ENCODE measurements at places on chromosomes 13 and 19.

GRCh38 chr13:33727297-33728083 is 90.5 kb upstream of the RFC3 start:
- no peak for DNase-seq

DNA sequence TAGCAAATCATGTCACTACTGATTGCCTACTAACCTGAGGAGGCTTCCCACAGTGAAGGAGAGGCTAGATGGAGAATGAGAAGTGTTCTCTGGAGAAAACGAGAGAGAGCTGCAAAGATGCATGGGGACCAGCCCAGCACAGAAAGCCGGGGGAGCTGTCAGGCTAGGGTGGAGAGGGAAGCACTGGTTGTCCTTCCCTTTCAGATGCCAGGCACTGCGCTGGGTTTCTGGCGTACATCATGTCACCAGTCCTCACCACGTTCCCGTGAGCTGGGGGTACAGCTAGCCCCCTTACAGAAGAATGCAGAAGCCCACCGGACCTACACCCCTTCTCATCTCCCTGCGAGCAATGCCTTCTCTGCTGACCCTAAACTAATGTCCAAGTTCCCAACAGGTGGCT is 86.0 kb downstream of the STK24 start:
- no peak for DNase-seq

DNA sequence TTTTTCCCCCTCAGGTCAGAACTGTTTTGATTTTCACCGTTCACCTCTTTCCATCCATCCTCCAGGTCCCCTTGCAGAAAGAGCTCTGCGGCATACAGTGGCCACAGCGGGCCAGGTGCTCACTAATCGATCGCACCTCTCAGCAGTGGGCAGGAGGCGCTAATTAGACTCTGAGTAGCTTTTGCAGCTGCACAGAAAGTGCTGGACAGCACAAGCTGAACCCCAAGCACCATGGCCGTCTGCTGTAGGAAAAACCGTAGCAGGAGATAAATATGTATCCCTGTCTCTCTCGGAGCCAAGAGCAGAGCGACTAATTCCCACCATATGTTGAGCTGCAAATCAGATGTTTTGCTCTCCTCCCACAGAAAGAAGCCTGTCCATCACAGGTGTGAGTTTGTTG is 54.4 kb downstream of the PEX11G start:
- DNase-seq, result no peak

GRCh38 chr13:100913143-100913542 is 238.5 kb upstream of the TMTC4 start:
- DNase-seq, result no peak

DNA sequence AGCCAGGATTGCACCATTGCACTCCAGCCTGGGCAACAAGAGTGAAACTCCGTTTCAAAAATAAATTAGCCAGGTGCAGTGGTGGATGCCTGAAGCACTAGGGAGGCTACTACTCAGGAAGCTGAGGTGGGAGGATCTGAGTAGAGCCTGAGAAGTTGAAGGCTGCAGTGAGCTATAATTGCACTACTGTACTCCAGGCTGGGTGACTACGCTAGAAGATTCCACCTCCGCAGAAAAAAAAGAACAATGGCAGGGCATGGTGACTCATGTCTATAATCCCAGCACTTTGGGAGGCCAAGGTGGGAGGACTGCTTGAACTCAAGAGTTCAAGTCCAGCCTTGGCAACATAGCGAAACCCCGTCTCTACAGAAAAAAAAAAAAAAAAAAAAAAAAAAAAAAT is 20.5 kb downstream of the HAUS8 start:
- no peak for DNase-seq

- DNase-seq, result peak; percentile 74
Measured at GRCh38 chr19:13060233-13060963, 42.3 kb downstream of the LYL1 start.

GRCh38 chr19:13234518-13234917 is 84.3 kb downstream of the IER2 start:
- peak; percentile 52 for DNase-seq

DNA sequence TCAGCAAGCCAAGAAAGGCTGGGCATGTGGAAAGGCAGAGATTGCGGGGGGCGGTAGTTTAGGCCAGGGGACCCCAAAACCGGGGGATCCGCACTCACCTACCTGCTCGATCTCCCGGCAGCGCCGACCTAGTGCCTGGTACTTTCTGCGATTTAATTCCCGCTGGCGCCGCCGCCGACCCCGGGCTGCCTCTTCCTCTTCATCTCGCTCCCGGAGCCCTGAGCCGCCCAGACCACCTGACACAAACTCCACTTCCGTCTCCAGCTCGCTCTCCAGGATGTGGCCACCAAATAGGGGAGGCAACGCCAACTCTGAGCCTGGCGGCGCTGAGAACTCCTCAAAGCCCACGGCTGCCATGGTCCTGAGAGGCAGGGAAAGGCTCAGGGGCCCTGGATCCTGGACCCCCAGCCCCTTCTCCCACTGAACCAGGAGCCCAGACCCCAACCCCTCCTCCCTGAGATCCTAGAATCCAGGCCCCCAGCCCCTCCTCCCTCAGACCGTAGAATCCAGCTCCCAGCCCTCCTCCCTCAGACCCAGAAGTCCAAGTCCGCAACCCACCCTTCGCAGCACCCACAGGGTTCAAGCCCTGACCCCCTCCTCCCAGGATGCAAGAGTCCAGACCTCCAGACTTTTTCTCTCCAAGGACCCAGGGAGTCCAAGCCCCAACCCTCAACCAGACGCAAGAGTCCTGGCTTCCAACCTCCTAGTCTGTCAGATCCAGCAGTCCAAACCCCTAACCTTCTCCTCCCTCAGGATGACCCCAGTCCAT is 933 bp downstream of the TFPT start:
- DNase-seq, result no peak

DNA sequence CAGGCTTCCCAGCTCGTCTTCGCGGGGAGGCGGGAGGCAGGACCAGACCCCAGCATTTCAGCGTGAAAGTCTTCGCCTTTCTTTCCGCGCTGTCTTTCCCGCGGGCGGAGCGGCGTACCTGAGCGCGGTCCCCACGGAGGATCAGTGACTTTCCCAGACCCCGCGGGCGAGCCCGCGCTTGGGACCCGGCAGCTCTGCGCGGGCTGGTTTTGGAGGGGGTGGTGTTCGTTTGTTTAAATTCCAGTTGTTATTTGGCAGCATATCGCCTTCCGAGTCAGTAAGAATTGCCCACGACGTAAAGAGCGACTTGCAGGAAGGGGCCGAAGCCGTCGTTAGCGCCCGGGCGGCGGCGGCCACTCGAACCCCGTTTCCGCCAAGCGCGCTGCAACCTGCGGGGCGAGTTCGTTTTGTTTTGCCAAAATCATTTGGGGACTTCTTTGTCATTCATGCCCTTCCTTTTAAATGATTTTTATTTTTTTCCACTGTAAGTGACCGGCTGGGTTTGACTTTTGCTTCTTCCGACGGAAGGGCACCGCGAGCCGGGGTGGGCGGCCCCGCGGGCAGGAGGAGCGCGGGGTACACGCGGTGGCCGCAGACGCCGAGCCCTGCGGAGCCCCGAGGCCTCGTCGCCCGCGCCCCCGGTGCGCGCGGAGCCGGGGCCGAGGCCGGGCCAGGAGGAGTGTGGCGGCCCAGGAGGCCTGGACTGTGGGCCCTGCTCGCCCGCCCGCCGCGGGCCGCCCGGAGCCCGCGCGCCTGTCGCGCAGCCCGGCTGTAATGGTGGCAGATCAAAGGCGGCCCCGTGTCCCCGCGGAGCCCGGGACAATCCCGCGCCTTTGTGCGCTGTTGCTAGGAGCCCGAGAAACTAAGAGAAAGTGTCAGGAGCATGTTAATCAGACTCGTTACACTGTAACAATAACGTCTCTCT is 75.9 kb downstream of the ZIC5 start:
- no peak for DNase-seq

DNA sequence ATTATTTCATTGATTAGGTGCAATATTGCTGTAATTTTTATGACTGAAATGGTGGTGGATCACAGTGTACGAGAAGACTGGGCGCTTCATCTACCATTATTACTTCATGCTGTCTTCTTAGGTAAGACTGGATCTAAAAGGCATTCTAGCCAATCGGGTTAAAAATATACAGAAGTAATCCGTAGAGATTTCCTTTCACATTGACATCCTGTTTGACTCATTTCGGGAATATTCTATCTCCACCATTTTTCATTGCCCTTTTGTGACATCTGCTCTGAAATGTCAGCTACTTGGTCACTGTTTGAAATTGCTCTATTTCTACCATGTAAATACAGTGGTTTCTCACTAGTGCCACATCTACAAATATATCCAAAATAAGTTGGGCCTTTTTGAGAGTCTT is 90.2 kb downstream of the ZAR1L start:
- DNase-seq, result no peak

DNA sequence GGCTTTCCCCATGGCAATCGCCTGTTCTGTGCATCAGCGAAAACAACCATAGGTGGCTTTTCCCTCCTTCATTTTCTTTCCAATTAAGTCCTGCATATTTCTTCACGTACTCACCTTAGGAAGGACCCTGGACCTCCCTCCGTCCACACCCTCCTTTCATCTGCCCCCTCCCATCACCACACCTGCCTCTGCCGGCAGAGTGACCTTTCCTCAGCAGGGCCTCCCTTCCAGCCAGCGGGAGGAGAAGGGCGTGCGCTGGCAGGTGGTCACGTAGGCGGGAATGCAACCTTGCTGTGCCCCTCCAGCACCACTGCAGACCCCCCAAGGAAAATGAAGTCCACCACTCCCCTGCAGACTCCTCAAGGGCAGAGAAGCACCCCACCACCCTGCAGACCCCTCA is 61.1 kb downstream of the GSX1 start:
- DNase-seq, result no peak

DNA sequence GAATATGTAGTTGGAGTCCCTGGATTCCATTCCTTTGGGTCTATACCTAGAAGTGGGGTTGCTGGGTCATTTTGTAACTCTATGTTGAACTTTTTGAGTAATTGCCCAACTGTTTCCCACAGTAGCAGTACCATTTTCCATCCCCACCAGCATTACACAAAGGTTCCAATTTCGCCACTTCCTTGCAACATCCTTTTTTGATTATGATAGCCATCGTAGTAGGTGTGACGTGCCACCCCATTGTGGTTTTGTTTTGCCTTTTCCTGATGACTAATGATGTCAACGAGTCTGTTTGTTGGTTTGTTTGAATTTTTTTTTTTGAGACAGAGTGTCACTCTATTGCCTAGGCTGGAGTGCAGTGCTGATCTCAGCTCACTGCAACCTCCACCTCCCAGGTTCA is 3.3 kb upstream of the PEX11G start:
- DNase-seq, result peak; percentile 73

DNA sequence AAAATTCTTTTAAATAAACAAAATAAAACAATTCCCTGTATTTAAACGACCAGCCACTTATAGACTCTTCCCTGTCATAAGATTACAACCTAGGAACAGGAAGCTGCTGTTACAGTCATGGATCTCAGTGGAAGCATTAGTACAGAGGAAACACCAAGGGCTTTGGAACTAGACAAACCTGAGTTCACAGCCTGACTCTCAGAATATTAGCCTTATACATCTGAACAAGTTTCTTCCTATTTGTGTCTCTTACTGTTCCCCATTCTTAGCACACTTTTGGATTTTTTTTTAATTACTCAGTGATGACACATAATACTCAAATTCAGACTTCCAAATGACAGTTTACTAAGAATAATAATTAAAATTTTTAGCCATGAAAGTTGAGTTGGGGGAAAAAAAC is 46.1 kb downstream of the ZDHHC20 start:
- DNase-seq, result no peak

GRCh38 chr19:2716275-2716650 is 4.9 kb downstream of the DIRAS1 start:
- DNase-seq, result no peak

DNA sequence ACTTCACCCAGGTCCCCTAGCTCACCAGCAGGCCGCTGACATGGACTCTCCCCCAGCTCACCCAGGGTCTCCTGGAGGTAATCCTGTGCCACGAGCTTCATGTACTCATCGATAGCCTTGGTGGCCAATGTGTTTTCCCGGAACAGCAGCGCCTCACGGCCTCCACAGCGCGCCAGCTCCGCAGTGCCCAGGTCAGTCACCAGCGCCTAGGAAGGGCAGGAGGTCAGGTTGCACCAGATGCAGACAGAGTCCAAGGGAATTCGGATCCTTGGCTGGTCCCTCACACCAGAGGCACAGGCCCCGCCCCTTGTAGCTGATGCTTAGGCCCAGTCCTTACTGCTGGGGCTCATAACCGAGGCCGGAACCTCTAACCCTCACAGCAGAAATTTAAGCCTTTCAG is 6.7 kb upstream of the WIZ start:
- no peak for DNase-seq

Data from SJSA1 (cell line).